Stimulated activated CD8-positive, alpha-beta memory T cell treated with anti-CD3 and anti-CD28 coated beads, Interleukin-7, amount 100 ng/mL, for 24 hours (primary cell): ENCODE measurements at places on chromosomes 1 and 21.

GRCh38 chr1:109532365-109533136 is 7.1 kb upstream of the GPR61 start:
- peak; percentile 92 for DNase-seq

GRCh38 chr1:115951560-115951959 is 24.8 kb upstream of the SLC22A15 start:
- no peak for DNase-seq

GRCh38 chr1:155064111-155064831 is 731 bp downstream of the EFNA4 start:
- no peak for DNase-seq

- no peak for DNase-seq
Measured at GRCh38 chr1:244205906-244206305, 154.8 kb downstream of the ZBTB18 start.

GRCh38 chr21:38621132-38621531 is 122.9 kb upstream of the ERG start:
- DNase-seq, result no peak

DNA sequence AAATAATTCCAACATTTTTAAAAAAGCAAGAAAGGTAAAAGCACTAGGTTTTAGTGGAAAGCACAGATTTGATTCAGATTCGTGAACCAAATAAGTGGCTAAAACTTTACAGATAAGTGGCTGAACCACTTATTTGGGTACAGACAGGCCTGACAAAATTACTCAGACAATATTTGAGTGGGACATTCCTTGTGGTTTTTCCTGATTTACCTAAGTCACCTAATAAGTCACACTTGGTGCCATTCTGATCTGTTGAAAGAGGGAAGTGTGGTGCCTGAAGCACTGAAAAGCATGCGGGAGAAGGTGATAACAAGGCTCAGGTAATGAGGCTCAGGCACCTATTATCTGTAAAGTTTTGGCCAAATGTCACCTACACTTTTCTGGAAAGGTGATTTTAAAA is 81.6 kb upstream of the CD55 start:
- no peak for DNase-seq

DNA sequence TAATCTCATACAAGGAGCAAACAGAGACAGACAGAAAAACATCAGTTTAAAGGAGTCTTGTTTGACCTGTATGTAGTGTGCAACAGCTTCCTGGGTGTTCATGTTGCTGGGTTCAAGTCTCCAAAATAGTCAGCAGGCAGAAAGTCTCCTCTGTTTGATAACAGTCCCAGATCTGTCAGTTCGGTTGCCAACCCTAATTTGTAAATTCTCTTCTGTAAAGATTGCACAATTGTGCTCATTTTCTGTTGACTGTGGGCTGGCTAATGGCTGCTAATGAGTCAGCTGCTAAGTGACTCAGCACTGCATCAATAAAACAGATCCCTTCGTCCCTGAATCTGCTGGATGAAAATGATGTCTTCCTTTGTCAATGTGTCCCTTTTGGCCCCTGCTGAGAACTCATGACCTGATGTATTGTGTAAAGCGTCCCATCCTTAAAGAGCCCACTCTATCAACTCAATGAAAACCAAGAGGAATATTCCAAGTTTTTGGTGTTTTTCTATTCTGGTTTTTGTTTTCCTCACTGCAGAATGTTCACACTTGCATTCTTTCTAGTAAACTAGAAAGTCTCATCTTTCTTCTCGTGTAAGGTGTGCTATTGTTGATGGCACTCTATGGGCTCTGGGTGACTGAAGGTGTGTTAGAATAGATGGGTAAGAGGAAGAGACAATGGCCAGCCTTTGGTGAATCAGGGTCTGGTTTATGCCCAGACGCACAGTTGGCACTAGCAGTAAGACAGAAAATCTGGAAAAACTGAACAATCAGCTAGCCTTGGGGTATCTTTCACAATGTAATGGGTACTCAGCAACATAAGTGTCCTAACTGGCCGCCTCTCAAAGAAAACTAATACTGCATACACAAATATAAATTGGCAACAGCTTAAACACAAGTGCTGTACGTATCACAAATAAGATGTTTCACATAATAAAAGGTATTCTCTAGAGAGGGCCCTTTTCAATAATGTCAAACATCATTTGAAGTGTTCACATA is 75.1 kb upstream of the SIPA1L2 start:
- no peak for DNase-seq

DNA sequence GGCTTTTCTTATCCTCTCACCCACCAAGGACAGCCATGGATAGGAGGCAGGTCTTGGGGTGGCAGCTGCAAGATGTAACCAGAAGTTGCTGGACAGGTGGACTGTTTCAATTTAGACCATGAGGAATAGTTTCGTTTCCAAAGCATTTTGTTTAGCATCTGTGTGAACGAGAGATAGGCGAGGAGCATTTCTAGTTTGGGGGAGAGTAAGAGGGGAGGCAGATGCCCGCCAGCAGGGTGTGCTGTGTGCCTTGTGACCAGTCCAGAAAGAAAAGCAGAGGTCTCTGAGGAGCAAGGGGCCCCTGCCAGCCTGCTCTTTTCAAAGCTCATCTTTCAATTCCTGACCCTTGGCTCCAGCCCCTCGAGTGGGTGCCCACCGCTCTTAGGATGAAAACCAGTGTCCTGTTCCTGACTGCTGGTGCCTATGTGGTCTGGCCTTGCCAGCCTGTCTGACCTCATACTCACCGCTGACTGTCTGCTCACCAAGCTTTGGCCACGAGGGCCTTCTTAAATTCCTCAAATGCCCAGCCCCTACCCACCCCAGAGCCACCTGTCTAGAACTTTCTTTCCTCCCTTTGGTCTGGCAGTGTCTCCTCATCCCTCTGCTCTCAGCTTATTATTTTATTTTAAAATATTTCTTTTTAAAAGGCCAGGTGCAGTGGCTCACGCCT is 8.5 kb downstream of the SERINC2 start:
- DNase-seq, result no peak

- no peak for DNase-seq
Measured at GRCh38 chr1:32757213-32757895, 54.8 kb upstream of the SYNC start.

DNA sequence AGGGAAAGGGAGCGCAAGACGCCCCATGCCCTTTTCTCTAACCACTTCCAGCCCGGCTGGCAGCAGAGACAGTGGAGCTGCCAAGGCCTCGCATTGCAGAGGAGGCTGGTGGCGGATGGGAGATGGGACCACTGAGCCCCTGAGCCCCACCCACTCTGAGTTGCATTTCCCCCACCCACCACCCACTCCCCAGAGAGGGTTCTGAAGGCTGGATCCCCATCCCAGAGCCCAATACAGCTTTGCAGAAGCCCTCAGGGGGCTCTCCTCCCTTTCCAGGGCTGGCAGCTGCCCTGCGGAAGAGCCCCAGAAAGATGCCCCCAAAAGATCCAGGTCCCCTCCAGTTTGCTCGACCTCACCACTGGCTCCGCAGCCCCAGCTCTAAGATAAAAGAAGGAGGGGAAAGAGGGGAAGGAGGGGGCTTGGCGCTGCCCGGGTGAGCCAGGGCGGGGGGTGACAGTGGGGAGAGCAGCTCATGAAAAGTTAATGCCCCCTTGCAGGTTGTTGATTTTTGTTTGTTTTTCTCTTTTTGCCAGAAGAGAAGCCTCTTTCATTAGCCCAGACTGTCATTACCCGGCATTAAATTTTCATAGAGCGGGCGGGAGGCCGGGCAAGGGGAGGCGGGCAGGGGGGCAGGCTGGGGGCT is 38.4 kb upstream of the CASZ1 start:
- no peak for DNase-seq

- peak; percentile 69 for DNase-seq
Measured at GRCh38 chr1:15430787-15431570, 7.3 kb upstream of the CTRC start.

- no peak for DNase-seq
Measured at GRCh38 chr1:240343966-240344365, 252.3 kb downstream of the FMN2 start.

DNA sequence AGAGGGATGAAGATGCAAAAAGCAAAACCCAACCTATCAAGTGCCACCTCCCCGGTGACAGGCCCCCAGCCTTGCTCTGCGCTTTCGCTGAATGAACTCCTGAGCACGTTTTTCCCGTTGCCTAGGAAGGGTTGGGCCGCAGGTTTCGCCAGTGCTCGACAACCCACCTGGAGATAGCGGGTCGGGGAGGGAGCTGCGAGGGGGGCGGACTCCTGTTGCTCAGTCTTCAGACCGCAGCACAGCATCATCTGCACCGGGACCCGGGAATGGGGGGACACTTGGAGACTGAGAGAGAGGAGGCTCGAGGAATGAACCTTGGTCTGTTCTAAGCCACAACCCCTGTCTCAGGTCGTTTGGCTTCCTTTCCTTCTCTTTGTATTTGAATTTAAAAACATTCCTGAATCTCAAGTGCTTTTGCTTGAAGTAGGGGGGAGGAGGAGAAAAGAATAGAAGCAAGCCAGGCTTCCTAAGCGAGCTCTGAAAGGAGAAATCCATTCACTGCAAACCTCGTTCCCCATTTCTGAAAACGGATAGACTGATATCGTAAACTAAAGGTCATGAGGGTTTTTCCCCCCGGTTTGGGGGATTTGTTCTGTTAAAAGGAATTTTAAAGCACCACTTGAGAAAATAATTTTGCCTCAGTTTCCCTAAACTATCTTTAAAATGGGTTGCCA is 1.2 kb downstream of the AK5 start:
- no peak for DNase-seq

GRCh38 chr1:161398900-161399256 is 31.2 kb upstream of the CFAP126 start:
- DNase-seq, result no peak

GRCh38 chr21:36460866-36461265 is 19.1 kb downstream of the CLDN14 start:
- no peak for DNase-seq

DNA sequence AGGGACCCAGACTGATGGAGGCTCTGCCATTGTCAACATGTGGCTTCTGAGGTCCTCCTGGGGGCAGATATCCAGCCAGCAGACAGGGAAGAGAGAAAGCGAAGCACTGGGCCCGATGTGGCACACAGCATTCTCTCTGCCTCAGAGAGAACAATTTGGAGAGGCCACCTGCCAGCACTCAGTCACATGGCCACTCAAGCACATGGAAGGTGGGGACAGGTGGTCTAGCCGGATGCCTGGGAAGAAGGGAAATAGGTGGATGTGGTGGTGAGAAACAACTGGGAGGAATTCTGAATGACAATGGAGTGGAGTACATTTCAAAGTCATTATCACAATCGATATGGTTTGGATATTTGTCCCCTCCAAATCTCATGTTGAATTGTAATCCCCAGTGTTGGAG is 109.0 kb downstream of the UBE2U start:
- no peak for DNase-seq

- DNase-seq, result no peak
Measured at GRCh38 chr1:35454616-35455015, 102.6 kb downstream of the KIAA0319L start.

DNA sequence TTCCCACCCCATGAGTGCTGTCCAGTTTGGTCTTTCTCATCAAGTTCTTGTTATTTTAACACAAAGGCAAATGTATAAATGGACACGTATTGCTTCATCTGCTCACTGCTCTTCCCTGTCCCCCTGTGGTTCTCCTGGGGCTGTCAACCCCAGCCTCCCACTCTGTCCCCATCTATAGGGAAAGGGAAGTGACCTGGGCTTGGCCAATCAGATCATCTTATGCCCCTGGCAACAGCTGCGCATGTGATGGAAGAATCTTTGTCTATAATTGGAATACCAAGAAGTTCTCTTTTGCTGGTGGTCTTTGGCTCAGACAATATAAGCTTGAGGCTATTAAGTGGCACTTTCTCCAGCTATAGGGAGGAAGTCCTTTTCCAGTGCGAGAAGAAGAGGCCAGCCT is 4.7 kb upstream of the CCSAP start:
- DNase-seq, result no peak

DNA sequence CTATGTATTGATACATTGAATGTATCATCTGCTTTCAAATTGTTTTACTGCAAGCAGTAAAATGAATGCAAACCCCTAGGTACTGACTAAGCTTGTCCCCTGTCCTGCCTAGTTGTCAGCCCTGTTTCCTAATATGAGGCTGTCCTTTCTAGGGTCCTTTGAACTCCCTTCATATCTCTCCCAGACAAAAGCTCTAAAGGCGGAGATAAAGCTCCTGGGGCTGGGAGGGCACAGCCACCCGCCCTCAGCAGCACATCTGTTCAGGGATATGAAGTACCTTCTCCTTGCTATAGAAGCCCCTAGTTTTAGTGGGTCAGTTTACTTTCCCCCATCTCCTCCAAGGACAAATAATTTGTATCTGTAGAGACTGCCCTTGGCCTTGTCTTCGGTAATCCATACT is 93.1 kb upstream of the ETS2 start:
- DNase-seq, result no peak

- no peak for DNase-seq
Measured at GRCh38 chr1:97780884-97781283, 139.9 kb downstream of the DPYD start.

- DNase-seq, result no peak
Measured at GRCh38 chr1:80293818-80294217, 1287.3 kb upstream of the ADGRL4 start.

GRCh38 chr1:193543259-193543658 is 356.8 kb upstream of the B3GALT2 start:
- no peak for DNase-seq
